Kidney glomerular epithelial cell (primary cell): ENCODE measurements at places on chromosomes 2 and 18.

GRCh38 chr2:172299741-172300140, 127.6 kb upstream of the ITGA6 start:
- DNase-seq: peak; percentile 42

DNA sequence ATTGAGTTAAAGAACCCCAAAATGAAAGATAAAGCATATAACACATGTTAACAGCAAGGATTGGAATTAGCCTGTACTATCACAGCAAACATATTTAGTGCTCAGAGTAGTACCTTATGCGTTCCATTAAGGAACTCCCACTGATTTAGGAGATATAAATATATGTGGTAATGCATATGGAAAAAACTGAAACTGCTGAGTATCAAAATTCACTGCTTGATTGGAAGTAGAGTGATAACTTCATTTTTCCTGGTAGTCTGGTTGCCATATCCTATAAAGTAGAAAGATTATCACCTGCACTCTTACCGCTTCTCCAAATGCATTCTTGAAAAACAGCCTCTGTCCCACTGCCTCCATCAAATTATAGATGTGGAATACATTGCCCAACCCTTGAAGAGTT, 95.1 kb upstream of the FOSL2 start:
- no peak for DNase-seq

GRCh38 chr2:98142106-98142791, 55.3 kb downstream of the VWA3B start:
- DNase-seq: no peak

DNA sequence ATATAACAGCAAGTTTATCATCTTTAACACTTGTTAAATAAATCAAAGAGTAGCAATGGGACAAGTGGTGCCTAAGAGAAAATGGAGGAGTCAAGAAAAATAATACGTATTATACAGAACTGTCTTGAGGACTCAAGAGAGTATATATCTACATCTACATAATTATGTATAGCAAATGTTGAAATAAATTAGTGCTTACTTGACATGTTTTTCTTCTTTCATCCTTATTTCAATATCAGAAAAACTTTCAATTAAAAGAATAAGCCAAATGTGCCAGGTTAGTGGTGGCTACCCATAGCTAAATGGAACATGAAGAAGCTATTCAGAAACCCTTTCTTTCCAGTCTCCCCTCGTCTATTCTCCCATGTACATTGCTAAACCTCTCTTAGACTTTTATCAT, 267.3 kb upstream of the SPOPL start:
- no peak for DNase-seq

DNA sequence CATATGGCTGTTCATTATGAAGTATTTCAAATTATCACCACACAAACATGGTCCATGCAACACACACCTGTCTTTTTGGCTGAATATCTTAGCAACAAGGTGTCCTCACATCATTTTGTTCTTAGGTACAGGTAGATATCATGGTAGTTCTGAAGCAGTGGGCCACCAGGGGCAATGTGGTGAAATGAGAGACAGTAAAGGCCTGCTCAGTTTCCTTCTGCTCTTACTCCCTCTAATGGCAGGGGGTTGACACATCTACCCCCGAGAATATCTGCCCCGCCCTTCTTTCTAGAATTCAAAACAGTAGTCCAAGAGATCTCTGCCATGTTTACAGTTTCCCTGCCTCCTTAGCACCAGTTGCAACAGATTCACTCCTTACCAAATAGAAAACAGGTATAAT, 147.0 kb upstream of the KLHL14 start:
- peak; percentile 69 for DNase-seq

- no peak for DNase-seq
Measured at GRCh38 chr2:33312355-33312754, 164.1 kb upstream of the RASGRP3 start.

DNA sequence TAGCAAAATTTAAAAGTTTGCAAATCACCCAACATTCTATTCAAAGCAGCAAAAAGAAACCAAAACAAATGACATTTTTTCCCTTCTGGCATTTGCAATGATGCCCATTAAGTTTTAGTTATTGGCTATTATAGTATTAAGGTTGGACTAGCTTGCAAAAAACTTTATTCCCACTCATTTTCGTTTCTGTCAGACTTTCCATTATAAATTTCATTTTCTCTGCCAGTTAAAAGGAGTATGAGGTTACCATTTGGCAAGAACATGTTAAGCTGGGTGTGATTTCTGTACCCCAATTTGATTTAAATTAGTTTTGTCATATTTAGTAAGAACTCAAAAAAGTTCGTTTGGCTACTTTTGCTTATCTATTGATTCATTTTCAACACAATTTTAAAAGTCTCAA, 187.9 kb downstream of the TCF4 start:
- DNase-seq: no peak

GRCh38 chr2:216283038-216283900, 89.0 kb downstream of the MARCHF4 start:
- DNase-seq: no peak

DNA sequence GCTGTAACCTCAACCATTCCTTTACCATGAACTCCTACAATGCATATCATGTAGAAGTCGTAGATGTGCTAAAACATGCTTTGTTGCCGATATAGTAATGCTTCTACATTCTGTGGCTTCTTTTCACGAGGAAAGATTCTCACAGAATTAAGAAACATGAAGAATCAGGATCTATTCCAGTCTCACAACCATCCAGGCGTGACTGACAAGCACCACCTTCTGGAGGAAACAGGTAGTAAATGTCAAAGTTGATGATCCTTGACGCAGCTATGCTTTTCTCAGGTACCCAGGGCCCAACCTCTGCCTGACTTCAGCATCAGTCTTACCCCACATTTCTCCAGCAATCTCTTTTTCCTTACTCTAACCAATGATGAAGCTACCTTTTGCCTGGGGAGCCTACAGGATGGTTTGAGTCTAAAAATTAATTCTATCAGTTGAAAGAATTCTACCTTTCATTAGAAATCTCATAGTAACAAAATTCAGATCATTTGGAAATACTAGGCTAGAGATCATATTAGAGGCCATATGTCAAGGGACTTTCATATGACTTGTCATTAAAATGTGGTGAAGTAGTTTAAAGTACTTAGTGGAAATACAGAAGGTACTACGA, 123.3 kb upstream of the RND3 start:
- no peak for DNase-seq

DNA sequence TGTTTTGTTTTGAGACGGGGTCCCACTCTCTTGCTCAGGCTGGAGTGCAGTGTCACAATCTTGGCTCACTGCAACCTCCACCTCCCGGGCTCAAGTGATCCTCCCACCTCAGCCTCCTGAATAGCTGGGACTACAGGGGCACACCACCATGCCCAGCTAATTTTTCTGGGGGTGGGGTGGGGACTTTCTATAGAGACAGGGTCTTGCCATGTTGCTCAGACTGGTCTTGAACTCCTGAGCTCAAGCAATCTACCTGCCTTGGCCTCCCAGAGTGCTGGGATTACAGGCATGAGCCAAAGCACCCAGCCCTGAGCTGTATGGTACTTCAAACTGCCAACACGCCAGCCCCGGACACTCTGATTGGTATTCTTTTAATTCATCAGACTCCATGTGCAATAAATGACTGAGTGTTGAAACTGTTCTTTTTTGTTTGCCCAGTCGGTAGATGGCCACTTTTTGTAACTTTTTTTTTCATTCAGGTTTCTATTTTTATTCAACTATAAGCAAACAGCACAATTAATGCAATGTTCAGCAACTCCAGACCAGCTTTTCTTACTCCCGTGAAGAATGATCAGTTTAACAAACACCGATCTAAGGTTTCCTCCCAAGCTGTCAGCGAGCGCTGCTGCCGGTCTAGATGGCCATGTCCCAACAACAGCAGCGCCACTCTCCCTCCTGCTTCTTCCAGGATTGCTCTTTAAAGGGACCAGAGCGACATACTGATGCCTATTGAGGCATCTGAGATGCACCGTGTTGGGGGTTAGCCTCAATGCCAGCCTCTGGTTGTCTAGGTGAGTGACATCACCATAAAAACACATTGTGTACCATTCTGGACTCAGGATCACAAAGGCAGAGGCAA, 12.5 kb upstream of the TGOLN2 start:
- DNase-seq: no peak

- peak; percentile 83 for DNase-seq
Measured at GRCh38 chr18:27136208-27136535, 48.9 kb downstream of the CHST9 start.

DNA sequence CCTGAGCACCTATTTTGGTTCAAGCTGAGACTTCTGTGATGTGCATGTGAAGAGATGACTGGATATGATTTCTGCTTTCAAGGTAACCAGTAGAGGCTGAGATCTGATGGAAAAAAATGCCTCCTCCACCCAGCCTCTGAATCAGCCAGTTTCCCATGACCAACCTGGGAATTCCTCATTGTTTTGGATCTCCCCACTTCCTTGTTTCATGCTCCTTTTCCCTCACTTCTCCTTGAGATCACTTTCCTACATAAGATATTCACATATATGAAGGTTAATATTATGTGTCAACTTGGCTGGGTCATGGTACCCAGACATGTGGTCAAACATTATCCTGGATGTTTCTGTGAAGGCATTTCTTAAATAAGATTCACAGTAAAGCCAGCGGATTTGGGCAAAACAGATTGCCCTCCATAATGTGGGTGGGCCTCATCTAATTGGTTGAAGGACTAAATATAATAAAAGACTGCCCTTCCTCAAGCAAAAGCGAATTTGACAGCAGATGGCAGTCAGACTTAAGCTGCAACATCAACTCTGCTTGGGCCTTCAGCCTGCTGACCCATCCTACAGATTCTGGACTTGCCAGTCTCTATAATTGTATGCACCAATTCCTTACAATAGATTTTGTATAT, 379.4 kb downstream of the TNS1 start:
- DNase-seq: no peak

GRCh38 chr2:9536504-9536903, 19.1 kb downstream of the ADAM17 start:
- no peak for DNase-seq

DNA sequence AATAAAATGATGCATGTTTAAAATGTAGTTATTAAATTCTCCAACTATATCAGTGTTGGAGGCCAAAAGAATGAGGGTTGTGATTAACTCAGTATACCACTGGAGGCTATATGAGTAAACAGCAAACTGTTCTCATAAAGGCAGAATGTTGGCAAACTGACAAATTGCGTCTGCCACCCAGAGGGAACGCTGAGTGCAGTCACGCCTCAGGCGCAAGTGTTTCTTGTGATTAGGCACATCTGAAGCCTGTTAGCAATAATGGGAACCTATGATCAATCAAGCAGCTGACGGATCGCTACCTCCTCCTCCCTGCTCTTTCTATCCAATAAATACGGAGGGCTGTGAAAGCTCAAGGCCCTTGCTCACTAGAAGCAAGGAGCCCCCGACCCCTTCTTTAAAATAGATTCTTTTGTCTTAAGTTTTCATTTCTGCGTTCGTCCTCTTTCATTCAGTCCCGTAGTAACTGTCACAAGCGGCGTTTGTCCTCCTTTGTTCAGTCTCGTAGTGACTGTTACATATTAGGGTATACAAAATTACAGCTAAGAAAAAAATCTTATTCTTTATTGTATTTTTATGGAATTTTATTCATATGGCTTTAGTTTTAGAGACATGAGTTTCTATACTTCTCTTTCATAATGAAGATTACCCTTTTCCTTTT, 16.3 kb upstream of the RMND5A start:
- no peak for DNase-seq

DNA sequence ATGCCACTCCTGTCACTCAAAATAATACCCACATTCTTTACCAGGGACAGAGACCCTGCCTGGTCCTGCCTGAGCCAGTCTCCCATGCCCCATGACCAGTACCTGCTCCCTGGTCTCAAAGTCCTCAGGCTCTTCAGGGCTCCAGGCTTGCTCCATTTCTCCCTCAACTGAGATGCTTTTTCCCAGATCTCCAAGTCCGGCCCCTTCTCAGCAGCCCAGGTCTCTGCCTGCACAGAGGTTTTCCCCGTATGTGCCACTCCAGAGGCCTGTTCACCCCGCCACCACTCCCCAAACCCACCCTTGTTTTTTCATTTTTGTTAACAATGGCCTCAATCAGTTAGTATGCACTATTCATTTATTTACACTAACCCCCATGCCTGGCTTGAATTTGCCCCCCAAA, 499.5 kb upstream of the MYT1L start:
- no peak for DNase-seq

- no peak for DNase-seq
Measured at GRCh38 chr2:165895974-165896373, 57.6 kb downstream of the TTC21B start.

DNA sequence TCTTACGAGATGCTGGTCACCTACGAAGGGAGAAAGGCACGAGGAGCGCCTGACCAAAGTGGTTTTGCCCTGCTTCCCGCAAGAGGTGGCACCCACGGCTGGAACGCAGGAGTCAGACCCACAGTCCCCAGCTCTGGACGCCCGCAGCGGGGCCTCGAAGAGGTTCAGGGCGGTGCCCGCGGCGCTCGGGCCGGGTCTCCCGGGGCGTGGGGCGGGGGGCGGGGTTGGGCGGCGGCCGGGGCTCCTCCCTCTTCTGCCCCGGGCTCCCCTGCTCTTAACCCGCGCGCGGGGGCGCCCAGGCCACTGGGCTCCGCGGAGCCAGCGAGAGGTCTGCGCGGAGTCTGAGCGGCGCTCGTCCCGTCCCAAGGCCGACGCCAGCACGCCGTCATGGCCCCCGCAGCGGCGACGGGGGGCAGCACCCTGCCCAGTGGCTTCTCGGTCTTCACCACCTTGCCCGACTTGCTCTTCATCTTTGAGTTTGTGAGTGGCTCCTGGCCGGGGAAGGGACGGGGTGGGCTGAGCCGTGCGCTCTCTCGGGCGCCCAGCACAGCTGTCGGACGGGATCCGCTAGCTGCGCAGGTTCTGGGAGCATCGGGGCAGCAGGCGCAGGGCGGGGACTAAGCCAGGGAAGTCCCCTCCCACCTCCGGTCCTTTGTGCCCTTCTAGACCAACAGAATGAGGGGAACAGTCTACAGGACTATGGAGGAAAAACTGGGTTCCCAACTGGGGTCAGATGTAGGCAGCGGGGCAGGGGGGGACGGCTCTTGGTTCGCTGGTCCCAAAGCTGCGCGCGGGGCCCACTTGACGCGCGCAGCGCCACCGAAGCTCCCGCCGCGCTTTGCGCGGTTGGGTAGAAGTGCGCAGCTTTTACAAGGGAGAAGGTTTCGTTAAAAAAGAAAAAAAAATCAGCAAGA, at the start of gene MAL:
TSS of gene MAL (plus strand) at position 303 of the 914 bp plus-strand sequence. CDS start at position 388, 85 bp downstream.
- no peak for DNase-seq

GRCh38 chr2:190554357-190555006, 20.0 kb upstream of the NEMP2 start:
- DNase-seq: no peak

- no peak for DNase-seq
Measured at GRCh38 chr2:4098137-4098536, 394.8 kb downstream of the DCDC2C start.

GRCh38 chr18:78031991-78032390, 782.3 kb downstream of the GALR1 start:
- no peak for DNase-seq

- peak; percentile 9 for DNase-seq
Measured at GRCh38 chr2:27431395-27431794, 3.0 kb downstream of the NRBP1 start.
